Glomerular endothelial cell (primary cell): ENCODE measurements at places on chromosomes 12 and 14.

GRCh38 chr12:15556411-15557102 is 232.6 kb downstream of the EPS8 start:
- no peak for DNase-seq

- no peak for DNase-seq
Observed at GRCh38 chr12:97555547-97556187, 93.1 kb downstream of the RMST start.

DNA sequence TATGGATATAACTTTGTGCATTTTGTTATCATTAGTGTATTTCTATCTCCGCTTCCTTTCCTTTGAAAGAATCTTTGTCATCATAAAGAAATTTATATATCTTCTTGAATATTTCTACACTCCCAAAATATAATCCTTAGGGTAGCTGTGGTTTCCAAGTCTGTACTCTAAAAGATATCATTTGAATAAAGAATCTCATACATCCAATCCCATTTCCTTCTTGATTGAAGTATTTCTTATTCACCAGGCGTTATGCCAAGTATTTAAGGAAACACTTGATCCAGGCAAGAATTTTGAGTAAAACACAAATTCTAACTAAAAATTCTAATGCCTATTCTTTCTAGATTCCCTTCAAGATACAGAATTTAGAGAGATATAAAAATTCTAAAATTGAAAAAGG is 821.8 kb downstream of the GALC start:
- no peak for DNase-seq

GRCh38 chr12:14905269-14906004 is 19.8 kb upstream of the MGP start:
- peak; percentile 73 for DNase-seq

GRCh38 chr14:93331728-93332396 is 974 bp downstream of the BTBD7 start:
- no peak for DNase-seq

GRCh38 chr12:75908961-75909605 is 122.5 kb downstream of the PHLDA1 start:
- DNase-seq, result peak; percentile 67

GRCh38 chr14:91008759-91009409 is 51.6 kb downstream of the RPS6KA5 start:
- no peak for DNase-seq

GRCh38 chr12:100404769-100405407 is 48.0 kb downstream of the SLC17A8 start:
- peak; percentile 37 for DNase-seq

DNA sequence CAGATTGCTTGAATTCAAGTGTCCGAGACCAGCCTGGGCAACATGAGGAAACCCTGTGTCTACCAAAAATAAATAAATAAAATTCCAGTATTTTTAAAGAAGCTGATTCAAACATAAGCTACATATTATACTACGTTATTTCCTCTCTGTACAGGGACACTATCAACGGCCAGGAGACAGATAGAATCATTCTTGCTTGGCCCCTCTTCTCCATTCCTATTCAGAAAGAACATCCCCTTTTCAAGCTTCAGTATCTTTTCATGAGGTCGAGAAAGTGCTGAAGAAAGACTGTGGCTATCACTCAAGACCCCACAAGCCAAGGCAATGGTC is 314 bp upstream of the DHRS7 start:
- no peak for DNase-seq

DNA sequence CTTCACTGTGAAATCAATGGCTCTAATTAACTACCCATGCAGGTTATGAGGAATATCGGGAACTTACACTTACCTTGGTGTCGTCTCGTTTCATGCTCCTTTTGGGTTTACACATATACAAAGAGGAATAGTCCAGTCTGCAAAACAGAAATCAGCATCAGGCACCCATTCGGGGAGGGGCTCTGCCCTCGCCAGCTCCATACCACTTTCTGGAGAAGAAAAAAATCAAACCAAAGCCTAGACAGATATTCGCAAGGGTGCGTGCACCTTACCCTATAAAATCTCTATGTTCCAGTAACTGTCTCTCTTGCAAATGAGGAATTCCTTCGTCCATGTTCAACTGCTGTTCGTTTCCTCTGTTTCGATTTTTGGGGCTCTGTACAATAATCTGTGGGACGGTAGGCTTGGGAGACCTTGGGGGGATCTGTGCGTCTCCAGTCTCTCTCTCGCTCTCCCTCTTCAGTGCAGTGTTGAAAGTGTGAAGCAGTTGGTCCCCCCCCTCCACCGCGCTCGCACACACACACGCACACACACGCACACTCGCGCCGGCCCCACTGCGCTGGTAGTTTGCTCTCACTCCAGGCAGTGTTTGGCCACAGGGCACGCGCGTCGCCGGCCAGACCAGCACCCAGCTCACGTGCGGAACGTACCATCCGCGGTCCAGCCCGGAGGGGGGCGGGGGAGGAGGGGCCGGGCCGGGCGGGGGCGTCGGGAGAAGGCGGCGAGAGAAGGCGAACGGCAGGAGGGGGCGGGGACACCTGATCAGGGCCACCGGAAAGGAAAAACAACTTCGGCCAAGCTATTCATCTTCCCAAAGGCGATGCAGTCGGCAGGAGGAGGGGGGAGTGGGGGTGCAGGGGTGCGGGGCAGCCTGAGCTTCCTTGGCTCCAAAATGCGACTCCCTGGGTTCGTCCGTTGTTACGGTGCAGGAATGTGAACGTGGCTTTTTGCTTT is at the start of gene BHLHE41:
BHLHE41 (minus strand) TSS at position 592 of the 954 bp plus-strand sequence; CDS start at position 334, 258 bp downstream.
- no peak for DNase-seq

DNA sequence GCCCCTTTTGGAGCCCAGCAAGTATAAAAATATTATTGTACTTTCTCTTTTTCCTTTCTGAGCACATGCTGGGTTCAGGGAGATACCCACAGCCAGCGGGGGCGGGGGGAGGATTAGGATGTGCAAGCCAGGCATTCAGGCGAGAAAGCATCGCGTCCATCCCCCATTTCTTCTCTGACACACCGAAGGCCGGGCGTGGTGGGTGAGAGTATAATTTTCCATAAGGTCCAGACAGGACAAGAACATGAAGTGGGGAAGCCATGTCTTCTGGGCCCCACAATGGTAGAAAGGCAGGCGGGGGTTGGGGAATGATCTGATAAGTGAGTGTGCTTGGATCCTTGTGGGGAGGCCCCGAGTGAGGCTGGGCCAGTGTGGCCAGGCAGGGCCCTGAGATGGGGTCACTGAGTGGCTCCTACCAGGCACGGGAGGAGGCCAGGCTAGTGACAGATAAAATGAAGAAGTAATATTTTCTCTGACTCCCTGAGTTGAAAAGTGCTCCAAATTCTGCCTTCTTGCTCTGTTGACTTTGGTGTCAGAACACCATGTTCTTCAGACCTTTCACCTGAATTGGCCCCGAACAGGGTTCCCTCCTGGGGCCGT is 10.7 kb upstream of the LRTM2 start:
- DNase-seq, result no peak

DNA sequence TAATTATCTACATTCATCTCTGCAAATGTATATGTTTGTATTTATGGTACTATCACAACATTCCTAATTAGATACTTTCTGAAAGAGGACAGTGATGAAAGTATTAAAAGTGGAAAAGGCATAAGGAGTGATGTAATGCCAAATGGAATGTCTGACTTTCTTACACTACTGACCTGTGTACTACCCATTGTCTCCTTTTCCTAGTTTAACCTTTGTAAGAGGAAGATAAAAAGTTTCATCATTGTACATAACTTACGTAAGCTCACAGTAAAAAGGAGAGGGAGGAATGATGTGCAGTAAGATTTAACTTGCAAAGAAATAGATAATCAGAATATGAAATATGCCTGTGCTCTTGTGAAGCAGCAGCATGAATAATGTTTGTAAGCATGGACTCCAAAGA is 55.9 kb downstream of the SOX5 start:
- DNase-seq, result no peak

DNA sequence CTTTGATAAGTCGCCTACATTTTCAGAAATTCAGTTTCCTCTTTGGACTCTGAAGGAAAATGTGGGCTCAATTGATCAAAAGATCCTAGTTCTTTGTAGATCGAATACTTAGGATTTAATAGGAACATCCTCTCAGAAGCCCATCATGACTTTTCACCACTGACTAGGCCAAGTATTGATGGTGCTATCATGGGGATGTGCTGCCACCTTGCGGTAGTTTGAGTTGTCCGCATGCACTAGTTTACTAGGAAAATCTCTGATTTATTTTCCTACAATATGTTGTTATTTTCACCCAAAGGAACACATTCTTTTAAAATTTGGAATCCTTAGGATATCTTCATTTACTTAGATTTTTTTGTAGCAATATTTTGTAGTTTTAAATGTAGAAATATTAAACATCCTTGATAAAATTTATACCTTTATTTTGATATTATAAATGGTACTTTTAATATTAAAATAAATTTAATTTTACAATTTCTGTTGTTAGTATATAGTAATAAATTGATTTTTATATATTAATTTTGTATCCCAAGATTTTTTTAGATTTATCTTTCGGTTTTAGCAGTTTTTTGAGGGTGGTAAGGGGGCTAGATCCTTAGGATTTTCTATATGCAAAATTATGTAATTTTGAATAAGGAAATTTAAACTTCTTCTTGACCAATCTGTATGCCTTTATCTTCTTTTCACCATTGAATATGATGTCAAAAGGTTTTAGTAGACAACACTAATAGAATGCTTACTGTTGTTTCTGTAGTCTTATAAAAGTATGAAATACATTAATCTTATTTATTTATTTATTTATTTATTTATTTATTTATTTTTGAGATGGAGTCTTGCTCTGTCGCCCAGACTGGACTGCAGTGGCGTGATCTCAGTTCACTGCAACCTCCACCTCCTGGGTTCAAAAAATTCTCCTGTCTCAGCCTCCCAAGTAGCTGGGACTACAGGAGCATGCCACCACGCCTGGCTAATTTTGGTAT is 52.9 kb upstream of the OR9K2 start:
- DNase-seq, result peak; percentile 41

DNA sequence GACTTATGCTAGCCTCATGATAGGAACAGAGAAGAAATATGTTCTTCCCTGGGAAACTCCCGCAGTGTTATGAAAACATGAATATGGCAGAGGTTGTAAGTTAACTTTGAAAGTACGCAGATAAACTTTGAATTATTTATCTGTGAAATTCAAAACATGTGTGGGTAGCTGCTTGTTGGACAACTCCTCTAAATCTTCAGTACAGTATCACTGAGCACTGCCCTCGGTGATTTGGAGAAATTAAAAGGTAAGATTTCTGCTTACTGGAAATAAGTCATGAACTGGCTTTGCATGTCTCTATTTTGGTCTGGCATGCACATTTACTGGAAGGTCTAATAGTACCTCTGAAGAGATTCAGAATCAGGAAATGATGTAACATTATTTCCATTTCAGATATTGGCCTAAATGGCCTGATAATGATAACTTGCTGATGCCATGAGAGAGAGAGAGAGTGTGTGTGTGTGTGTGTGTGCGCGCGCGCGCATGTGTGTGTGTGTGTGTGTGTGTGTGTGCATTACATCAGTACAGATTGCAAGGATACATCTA is 1441.9 kb upstream of the FLRT2 start:
- DNase-seq, result no peak

- DNase-seq, result no peak
Observed at GRCh38 chr12:127414186-127414585, 852.8 kb upstream of the TMEM132C start.

DNA sequence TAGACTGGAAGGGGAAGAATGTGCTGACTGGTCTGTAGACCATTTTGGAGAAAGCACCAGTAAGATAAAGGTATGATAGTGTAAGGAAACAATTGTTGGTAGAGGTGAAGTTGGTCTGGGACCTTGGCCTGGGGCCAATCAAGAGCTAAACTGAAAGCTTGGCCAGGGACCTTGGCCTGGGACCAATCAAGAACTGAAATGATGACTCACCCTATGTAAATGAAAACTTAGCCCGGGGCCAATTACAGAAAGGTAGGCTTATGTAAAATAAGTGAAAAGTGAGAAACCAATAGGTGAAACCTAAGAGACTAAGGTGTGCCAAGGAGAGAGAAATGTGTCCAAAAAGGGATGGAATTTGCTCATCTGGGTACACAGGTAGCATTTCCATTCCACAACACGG is 776.0 kb downstream of the C12orf50 start:
- no peak for DNase-seq

DNA sequence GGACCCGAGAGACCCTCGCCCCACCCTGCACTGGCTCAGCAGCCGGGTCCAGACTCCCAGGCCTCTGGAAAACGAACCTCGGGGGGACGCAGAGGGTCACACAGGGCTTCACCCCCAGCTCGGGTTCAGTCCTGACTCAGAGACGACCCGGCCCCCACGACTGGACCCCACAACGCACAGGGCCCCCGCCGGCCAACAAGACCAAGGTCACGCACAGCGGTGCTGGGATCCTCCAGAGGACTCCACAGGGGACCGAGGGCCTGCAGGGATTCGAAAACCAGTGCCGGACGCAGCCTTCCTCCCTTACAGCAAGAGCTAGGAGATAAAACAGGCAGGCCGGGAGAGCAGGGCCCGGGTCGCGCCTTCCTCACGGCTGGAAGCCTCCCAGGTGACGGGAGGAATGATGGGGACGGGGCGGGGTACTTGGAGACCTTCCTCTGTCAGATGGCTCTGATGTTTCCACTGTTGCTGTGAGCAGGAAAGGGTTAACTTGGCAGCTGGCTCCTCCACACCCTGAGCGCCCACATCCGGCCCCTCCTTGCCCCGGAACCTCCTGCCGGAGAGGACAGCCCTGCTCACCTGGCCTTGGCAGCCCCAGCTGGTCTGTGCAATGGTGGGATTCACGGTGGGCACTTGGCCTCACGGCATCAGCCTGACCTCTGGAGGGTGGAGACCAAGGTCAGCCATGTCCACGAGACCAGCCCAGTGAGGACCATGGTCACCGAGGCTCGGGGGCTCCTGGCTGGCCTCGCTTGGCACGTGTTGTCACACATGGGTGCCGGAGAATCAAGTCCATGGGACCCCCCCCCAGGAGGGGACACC is 46.2 kb downstream of the GALNT9 start:
- no peak for DNase-seq
